CD4-positive, alpha-beta T cell treated with Interleukin-15 for 4 hours (primary cell): ENCODE measurements at places on chromosomes 13 and 19.
A peak's percentile ranks its signal among the peaks of the same experiment; 100 is the strongest.

DNA sequence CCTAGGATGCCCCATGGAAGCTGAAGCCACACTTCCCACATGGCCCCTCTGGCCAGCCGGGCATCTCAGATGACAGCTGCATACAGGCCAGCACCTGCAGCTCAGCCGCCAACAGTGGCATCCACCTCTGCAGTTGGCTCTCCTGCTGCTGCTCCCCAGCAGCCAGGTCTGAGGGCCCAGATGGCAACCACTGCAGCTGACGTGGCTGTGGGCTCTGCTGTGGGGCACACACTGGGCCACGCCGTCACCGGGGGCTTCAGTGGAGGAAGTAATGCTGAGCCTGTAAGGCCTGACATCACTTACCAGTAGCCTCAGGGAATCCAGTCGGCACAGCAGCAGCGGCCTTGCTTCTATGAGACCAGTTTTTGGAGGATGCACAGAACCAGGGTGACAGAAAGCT, 45.3 kb upstream of the LSM14A start:
- no peak for DNase-seq

DNA sequence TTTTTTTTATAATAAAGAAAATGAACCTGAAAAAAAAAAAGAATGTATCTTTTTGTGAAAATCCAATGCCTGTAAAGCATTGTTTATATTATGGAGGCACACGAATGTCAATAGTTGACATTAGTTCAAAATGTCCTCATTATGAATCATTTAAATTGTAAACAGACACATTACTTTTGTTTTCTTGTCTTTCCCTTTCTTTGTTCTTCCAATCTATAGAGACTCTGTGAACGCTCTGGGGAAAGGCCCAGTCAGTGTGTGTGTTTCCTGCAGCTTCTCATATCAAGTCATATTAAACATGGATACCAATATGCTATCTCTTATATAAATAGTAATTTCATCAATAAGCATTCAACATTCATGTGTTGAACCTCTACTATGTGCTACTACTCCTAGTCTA, 193.1 kb downstream of the KCTD12 start:
- no peak for DNase-seq

GRCh38 chr13:57629391-57629804, 2.1 kb upstream of the PCDH17 start:
- DNase-seq, result no peak

DNA sequence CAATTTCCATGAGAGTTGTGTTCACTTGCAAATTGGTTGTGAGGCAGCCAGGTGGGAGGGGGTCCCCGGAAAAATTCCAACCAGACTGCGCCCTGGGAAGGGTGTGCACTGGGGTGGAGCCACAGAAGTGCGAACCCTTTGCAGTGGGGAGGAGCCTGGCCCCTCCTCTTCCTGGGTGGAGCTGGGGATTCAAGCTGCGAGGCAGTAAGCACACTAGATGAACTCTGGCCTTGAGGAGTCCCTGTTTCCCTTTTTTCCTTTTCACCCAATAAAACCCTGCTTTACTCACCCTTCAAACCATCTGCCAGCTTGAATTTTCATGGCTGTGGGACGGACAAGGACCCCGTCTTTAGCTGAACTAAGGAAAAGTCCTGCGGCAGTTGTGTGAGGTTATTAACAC, 31.0 kb upstream of the MBNL2 start:
- no peak for DNase-seq

- no peak for DNase-seq
Observed at GRCh38 chr13:110017379-110017778, 231.0 kb upstream of the IRS2 start.

GRCh38 chr13:103358255-103358932, 292.2 kb upstream of the SLC10A2 start:
- no peak for DNase-seq

GRCh38 chr13:31956980-31957644, 74.5 kb upstream of the FRY start:
- no peak for DNase-seq

DNA sequence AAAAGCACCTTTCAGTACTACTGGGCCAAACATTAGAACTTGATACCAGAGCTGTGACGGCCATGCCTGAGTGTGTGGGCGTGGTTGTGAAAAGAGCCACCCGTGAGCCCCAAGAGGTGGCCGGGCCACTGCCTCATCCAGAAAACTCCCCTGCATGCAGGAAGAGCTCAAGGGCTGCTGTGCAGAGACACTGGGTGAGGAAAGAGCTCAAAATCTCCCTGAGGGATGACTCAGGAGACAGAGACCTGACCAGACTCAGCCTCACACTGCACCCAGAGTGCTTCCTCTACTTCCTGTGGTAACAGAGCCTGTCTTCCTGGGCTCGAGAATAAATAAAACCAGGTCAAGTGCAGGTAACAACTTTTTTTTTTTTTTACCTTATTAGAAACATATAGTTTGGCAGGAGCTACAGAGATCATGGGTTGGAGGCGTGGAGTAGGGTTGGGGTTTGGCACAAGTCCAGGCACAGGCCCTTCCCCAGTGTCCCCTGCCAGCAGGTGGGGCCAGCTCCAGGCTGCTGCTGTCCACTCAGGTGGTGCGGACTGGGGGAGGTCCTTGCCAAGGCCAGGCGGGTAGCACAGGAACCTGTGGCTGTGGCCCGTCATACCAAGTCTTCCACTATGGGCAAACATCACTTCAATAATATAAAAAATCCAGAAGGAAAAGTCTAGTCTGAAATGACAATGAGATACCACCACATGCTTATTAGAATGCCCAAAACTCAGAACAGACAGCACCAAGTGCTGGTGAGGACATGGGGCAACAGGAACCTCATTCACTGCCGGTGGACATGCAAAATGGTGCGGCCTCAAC, 25.5 kb downstream of the ELL start:
- peak; percentile 88 for DNase-seq

GRCh38 chr19:50333235-50333736, 4.1 kb upstream of the KCNC3 start:
- DNase-seq, result peak; percentile 88

GRCh38 chr19:33683881-33684537, 62.3 kb downstream of the CHST8 start:
- no peak for DNase-seq

GRCh38 chr13:29411481-29411880, 184.0 kb downstream of the SLC7A1 start:
- DNase-seq, result no peak

- DNase-seq, result no peak
Observed at GRCh38 chr13:26999499-26999898, 172.1 kb downstream of the USP12 start.

GRCh38 chr13:84684804-84685203, 802.5 kb upstream of the SLITRK1 start:
- DNase-seq, result no peak

DNA sequence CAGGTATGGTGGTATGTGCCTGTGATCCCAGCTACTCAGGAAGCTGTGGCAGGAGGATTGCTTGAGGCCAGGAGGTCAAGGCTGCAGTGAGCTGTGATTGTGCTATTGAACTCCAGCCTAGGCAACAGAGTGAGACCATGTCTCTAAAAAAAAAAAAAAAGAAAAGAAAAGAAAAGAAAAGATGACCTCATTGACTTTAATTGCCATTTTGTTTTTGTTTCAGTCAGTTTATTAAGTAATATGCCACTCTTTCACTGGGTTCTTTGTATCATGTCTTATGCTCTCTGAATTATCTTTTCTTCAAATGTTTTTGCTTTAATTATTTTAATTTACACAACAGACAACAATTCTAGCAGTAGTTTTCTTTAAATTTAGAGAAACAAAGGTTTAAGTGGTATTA, 293.8 kb downstream of the TSHZ3 start:
- DNase-seq, result no peak

- DNase-seq, result peak; percentile 74
Observed at GRCh38 chr19:3132971-3133792, 2.7 kb upstream of the GNA15 start.

- peak; percentile 75 for DNase-seq
Observed at GRCh38 chr19:35013820-35014754, 14.0 kb downstream of the GRAMD1A start.

GRCh38 chr19:14577885-14578427, 4.9 kb upstream of the CLEC17A start:
- DNase-seq, result no peak

DNA sequence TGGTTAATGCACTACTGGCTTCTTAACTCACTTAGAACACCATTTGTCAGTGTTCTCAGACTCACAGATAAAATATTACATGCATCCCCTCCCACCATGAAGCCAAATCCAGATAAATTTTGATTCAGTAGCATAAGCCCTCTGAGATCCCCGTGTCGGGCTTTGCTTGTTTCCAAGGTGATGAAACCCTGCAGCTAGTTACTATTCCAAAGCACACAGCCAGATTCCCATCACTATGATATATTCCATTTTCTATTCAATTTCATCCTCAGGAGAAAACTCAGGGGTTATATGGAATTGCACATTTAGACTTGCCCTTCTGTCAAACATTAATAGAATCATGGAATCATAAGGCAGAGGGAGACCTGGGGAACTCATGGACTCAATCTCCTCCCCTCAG, 9.4 kb upstream of the FAM124A start:
- DNase-seq, result no peak

DNA sequence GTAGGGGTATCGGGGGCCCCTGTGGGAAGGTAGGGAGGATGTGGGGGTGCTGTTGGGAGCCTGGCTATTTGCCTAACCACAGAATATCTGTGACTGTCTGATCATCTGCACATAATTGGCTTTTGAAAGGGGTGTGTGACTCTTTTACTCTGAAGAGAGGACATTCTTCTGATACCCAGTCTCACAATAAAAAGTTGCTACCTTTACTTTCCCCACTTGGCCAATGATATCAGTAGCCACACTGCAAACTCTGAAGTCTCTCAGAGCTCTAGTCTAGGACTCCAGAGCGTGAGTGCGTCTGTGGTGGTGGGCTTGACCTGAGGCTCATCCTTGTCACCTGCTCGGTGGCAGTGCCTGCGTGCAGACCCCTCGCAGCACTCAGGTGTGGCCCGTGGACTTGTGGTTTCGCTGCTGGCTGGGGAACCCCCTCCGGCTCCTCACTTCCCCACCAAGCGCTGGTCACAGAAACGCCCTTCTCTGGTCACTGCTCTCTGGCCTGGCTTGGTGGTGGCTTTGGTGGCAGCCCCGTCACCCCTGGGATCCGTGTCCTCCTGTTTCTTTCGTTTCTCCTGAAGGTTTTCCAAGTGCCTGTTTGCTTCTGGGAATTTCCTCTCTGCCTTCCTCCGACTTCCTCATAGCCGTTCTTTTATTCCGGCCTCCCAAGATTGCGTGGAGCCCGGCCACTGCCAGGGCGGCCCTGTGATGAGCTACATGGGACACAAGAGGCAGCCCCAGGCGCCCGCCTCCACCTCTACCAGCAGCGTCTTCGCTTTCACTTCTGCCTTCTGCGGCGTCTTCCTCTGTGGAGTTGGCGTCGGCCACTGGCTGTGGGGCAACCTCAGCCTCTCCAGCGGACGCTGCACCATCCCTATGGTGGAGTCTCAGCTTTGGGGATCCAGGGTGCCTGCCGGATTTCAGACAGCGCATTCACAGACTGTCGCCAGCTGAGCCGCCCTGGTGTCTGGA, 78.0 kb downstream of the ATP11A start:
- no peak for DNase-seq

- DNase-seq, result peak; percentile 38
Observed at GRCh38 chr13:40969169-40969901, 49.8 kb downstream of the ELF1 start.

DNA sequence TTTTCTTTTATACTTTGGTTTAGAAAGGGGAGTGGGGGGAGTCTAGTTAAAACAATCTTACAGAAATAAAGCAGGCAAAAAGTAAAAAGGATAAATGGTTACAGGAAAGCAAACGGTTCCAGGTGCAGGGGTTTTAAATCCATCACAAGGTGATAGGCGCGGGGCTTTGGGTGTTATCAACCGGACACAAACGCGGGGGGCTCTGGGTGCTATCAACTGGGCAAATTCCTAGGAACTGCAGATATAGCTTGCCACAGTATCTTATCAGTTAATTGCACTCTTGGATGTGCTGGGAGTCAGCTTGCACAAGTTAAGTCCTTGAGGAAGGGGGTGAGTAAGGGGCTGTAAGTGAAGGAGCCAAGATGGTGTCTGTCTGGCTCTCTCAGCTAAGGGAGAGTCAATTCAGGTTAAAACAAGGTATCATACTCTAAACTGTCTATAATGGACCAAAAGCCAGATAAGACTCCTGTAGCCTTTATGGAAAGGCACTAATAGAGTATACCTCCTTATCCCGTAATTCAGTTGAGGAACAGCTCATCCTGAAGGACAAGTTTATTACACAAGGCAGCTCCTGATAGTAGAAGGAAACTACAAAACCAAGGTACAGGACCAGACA, 32.6 kb upstream of the ZSCAN5A start:
- DNase-seq, result no peak

DNA sequence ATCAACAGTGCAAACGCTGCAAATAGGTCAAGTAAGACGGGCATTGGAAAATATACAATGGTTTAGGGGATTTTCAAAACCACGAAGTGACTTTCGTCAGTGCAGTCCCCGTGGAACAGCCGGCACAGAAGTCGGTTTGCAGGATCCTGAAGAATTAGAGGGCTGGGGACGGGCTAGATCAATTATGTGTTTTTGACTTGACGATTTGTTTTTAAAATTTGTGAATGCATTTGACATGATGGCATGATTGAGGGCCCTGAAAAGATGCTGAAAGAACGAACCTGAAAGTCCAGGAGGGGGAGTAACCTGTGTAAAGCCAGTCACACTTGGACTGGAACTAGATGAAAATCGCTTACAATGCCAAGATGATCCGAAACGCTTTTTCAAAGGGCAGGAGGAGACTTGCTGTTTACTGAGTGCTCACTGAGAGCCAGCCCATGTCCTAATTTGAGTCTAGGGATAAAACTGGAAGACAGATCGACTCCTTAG, 8.9 kb upstream of the DGKH start:
- peak; percentile 17 for DNase-seq

DNA sequence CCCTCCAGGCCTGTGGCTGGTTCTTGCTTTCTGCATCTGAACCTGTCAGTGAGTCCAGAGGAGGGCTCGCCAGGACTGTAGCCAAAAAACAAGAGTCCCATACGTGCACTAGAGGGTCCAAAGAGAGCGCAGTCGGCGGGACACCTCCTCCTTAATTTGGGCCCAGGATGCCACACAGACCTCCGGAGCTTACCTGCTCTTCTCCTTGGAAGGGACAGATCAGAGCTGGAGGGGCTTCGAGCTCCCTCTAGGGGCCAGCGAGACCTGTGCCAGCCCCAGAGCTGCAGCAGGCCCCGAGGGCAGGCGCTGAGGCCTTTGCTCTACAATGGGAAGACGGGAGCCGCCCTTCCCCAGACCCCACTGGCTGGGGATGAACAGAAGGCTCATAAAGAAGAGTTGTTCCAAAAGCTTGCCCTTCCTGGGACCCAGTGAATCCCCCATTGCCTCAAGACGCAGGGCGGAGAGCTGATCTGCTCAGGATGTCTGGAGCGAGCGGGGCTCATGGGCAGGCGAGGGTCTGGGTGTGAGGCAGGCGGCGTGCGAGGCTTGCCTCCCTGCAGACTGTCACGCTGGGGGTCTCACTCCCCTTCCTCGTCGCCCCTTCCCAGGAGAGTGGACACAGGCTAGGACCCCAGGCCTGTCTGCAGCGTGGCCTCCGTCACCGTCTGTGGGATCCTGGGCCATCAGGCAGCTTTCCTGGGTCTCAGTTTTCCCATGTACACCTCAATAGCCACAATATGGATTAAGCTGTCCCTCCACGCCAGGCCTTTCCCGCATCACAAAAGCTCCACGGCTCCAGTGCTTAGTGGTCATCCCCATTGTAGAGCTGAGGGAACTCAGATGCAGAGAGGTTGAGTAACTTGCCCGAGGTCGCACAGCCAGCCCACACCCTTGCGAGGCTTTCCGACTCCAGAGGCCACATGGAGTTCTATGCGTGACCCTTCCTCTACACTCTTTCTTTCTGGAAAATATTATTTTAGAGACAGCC, 46.9 kb upstream of the VSTM2B start:
- DNase-seq, result no peak
